ENCODE measurements at places on chromosomes 2 and 18. TPM values are rescaled to one million over a fixed set of nuclear protein-coding genes. Genes with fewer than 3 reads are reported as not detected.

Gene GPR155
- 3.8 TPM for total RNA-seq

DNA sequence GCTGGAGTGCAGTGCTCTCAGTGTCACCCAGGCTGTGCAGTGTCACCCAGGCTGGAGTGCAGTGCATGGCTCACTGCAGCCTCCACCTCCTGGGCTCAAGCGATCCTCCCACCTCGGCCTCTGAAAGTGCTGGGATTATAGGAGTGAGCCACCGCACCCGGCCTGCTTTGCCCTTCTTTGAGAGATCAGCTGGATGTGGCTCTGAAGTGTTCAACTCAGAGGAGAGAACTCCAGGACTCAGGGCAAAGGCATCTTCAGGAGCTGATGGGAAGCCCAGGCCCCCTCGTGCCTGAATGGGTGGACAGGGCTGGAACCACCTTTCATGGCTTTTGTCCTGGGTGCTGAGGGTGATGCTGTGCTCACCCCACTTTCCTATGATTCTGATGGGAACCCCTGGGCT, 52.0 kb upstream of the HAAO start:
- DNase-seq, result no peak

Gene HK2
- 1.0 TPM for total RNA-seq

DNA sequence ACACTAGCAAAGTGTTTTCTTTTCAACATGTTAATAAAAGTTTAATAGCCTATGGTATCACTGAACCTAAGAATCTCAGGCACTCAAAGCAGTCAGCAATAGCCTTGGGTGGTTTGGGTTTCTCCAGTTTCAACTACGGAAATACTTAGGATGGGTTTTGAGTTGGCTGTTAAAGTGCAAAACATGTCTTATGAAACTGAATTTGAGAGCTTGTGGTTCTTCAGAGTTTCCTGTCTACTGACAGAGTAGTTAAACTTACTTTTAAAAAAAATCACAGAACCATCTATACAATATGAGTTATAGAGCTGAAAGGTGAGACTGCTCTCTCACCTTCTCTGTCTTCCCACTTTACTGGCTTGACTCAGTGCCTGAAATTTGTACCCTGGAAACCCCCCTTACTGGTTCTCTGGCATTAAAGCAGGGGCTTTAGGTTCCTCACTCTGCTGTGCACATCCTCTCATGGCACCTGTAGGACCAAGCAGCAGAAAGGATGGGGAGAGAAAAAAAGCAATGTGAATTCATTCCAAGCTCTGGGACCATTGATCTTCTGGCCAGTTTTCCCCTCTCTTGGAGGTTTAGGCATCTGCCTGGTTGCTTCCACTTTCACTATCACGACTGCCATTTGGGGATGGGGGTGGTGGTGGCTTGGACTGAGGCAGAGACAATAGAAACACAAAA, 18.1 kb downstream of the CCDC141 start:
- DNase-seq, result no peak

GRCh38 chr2:199679883-199680282, 171.1 kb downstream of the FTCDNL1 start:
- DNase-seq, result no peak

- no peak for DNase-seq
Measured at GRCh38 chr2:241996100-241996499, 126.6 kb downstream of the RTP5 start.

Gene GALNT14
- 0.58 TPM for total RNA-seq

DNA sequence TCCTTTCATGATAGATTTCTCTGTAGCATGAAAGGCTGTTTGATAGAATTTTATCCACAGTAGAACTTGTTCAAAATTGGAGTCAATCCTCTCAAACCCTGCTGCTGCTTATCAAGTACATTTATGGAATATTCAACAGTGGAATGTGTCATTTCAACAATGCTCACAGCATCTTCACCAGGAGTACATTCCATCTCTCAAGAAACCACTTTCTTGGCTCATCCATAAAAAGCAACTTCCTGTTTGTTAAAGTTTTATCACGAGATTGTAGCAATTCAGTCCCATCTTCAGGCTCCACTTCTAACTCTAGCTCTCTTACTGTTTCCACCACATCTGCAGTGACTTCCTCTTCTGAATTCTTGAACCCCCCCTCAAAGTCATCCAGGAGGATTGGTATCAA, 29.4 kb downstream of the PDCL3 start:
- no peak for DNase-seq

Gene SAP130
- total RNA-seq, result 3.6 TPM

- no peak for DNase-seq
Measured at GRCh38 chr2:11213090-11213638, 57.9 kb downstream of the SLC66A3 start.

GRCh38 chr2:241137276-241138190, 11.7 kb downstream of the PASK start:
- DNase-seq, result no peak

- DNase-seq, result no peak
Measured at GRCh38 chr2:50951437-50951836, 80.5 kb downstream of the NRXN1 start.

DNA sequence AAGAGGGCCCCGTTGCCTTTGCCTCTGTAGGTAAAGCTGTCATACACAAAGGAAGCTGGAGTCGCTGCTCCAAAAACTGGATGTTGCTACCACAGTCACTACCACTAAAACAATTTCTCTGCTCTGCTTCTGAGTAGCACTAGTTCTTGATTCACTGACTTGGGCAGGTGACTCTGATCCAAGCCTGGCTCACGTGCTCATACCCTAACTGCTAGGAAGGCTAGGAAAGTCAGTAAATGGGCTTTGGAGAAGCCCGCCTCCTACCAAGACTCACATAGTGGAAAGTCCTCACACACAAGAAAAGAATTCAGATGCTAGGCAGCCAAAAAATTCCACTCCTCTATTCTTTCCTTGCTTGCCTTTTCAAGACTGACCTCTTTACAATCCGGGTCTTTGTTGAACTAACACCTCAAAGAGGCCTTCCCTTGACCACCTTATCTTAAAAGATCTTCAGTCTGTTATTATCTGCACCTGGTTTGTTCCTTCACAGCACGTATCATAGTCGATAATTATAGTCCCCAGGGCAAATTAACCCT, 11.4 kb upstream of the DYNC1I2 start:
- DNase-seq, result no peak

- no peak for DNase-seq
Measured at GRCh38 chr2:42448163-42448562, 45.6 kb downstream of the KCNG3 start.

GRCh38 chr2:24947561-24948157, 24.1 kb downstream of the DNAJC27 start:
- no peak for DNase-seq

DNA sequence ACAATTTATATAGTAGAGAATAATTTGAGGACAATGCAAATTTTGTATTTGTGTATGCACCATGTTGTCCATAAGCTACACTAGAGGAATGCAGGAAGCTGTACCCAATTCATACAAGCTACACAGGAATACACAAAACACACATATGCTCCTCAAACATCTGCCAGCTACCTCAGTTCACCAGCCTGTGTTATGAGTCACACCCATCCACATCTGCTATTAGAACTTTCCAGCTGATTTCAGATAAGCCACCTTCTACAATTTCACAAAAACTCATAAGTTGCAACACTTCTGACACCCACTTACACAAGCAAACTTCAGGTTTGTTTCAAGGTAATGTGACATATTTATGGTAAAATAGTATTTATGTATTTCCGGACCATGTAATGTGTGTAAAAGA, 438.9 kb downstream of the SATB2 start:
- DNase-seq, result no peak

DNA sequence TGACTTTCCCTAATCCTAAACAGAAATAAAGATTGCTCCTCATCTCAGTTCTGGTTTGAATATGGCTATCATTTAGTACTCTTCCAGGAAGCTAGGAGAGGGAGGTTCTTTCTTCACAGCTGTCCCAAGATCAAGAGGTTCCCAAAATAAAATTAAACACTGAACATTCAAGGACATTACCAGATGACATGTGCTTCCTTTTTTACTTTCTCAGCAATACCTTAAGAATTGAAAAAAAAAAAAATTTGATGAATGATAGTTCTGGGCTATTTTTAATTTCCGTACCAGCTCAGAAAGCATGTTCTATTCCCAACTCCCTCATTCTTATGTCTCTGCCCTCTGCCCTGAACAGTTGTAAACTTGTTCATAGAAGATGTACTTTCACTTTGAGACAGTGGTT, 61.7 kb upstream of the MYL1 start:
- no peak for DNase-seq

DNA sequence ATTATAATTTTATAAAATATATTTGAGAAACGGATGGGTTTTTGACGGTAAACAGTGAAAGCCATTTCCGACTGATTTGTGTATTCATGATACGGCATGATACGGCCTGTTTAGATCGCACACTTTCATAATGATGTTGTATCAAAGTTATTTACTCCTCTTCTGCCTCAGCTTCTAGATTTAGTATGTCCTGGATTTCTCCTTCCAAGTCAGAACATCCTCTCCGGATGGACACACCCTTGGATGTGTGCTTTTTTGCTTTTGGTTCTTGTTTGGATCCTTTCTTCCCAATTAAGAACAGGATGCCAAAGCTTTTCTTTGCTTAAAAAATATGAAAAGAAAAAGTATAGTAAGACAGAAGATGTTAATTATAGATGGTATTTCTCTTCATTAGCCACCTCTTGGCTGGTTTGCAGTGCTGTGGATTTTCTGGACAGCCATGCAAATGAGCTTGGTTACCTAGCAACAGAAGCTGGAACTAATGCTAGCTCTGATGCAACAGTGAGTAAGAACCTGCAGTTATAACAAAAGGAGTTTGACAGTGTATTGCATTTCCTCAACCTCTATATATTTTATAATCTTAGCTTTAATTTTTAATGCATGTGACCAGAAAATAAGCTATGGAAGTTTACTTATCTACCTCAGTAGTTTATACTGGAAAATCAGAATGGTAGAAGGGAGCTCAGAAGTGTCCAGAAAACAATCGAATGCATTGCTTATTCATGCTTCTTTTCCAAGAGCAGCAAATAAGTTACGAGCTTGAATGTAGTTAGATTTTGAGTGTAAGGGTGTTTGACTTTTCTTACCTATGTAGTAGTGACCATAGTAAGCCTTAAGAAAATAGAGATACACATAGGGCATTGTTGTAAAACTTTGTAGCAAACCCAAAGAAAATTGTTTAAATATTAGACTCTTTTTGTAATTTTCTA, 27.9 kb downstream of the RMND5A start:
- no peak for DNase-seq

- no peak for DNase-seq
Measured at GRCh38 chr2:46909771-46910419, 5.7 kb downstream of the MCFD2 start.

Gene EVA1A
- 2.3 TPM for total RNA-seq

DNA sequence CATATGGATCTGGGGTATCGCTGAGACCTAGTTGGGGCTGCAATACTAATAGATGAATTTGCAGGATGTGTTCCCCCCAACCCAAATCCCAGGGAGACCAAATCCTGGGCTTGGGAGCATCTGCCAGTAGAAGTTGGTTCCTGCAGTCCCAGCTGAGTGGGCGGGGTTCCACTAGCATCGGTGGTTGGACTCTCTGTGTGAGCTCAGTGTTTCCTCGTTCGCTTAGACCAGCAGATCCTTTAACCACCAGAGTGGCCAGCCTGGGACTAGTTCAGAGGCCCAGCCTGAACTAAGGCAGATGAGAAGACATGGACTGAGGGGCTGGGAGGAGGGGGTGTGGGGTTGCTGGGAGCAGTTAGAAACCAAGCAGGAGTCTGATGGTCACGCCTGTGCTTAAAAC, 40.7 kb downstream of the PCARE start:
- no peak for DNase-seq

DNA sequence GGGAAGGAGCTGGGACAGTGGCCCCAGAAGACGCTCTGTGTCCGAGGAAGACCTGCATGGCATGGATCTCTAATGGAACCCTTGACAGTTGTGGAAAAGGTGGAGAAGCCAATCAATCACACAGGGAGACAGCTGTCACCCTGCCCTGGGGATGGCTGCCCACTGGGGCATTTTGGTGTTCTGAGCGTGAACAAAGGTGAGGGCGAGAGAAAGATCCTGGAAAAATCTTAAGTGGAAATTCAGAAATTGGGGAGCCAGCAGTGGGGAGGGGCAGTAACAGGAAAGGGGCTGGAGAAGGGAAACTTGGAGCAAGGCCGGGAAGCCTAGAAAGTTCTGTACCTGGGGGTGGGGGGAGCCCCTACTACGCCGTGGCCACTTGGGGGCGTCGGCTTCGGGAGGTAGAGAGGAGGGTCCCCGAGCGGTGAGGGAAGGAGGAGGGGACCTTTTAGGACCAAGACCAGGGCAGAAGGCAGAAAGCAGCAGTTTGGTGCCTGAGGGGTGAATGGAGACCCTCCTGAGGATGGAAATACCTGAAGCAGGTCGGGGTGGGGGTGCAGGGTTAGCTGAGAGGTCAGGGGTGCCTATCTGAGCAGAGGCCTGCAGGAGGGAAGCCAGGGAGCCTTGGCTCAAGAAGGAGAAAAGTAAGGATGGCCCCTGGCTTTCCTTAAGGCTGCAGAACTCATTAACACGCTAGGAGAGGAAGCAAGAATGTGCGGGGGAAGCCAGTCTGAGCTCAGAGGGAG, 30.0 kb downstream of the NGEF start:
- no peak for DNase-seq

GRCh38 chr2:79971807-79972206, 332.7 kb downstream of the LRRTM1 start:
- no peak for DNase-seq

DNA sequence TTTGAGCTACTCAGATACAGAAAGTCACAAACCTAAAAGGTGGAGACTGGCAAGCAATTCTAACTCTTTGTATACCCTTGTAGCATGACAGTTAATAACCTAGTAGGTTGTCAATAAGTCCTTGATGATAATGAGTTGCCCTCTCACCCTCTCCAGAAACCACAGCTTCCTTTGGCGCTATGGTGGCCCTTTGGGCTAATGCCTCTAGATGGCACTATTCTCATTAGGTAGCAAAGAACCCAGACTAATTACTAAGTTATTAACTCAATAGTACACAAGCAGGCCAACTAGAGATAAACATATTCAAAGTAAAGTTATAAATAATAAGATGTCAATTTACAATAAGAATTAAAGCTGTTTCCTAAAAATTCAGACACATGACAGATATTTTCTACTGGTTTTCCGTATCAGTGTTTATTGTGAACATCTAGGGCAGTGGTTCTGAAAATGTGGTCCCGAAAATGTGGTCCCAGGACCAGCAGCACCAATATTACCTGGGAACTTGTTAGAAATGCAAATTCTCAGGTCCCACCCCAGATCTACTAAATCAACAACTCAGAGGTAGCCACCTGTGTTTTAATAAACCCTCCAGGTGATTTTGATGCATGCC, 41.1 kb downstream of the LDAH start:
- no peak for DNase-seq

DNA sequence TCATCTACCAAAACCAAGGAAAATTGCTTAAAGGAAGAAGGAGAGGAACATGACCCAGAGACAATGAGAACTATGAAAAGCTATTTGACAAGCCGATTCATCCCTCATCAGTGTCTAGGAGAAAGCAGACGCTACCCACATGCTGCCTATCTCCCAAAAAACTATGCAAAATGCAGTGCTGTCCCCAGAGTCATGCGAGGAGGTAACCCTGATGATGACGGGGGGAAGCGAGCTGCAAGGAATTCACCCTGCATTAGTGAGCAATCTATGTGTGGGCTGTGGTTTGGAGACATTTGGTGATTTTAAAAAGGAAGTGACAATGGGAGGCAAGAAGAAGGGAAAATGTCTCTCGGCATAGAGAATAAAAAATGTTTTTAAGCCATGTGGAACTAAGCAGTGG, 472.7 kb downstream of the CMPK2 start:
- no peak for DNase-seq

GRCh38 chr2:232816657-232817056, 40.3 kb upstream of the KCNJ13 start:
- DNase-seq, result no peak
